ENCODE measurements at places on chromosomes 1 and 21. TPM values are rescaled to one million over a fixed set of nuclear protein-coding genes. Genes with fewer than 3 reads are reported as not detected.

DNA sequence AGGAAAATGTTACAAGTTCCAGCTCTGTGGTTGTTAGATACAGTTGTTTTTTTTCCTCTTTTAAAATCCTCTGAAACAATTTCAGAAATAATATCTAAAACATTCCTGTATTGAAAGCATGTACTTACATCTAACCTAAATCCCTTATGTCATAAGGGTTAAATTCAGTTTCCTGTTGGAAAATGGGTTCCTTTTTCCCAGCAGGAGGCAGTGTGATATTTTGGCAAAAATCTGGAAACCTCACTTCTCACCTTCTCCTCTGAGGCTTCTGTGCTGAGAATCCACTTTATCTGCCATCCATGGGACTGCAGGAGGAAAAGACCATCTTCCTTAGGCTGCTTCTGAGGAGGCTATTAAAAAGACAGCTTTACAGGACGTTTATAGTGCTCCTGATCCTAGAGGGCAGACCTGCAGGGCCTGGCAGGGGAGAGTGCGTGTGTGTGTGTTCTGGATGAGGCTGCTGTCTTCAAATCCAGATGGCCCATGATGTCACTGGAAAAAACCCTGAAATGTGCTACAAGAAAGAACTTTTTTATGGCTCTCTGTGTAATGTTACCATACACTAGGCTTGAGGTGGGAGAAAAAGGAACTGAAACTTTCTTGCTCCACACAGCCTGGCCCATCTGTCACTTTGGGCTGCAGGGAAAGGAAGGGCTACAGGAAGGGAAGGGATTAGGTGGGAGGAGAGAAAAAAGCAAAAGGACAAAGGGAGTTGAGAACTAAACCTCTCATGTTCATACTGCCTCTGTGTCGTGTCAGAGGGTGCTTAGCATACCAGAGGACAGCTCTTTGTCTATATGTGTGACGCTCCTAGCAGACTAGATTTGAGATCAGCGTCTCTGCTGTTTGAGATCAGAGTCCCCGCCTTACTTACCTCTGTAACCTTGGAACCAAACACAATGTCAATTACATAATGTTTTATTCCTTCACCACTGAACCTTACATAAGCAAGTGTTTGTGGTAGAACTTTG is 379.2 kb upstream of the SPAG17 start:
- H3K4me3 ChIP-seq = no peak overlapping the region
- DNase-seq = peak; percentile 88
- H3K27ac ChIP-seq = peak overlapping the region; percentile 52
- H3K27me3 ChIP-seq = no peaks in the 10 kb centered on the region

- no peaks in the 10 kb centered on the region for H3K27me3 ChIP-seq
- H3K36me3 ChIP-seq = no peaks in the 10 kb centered on the region
- H3K27ac ChIP-seq = peak overlapping the region; percentile 0
- peak; percentile 66 for DNase-seq
Observed at GRCh38 chr1:147504801-147505311, 36.4 kb upstream of the BCL9 start.

DNA sequence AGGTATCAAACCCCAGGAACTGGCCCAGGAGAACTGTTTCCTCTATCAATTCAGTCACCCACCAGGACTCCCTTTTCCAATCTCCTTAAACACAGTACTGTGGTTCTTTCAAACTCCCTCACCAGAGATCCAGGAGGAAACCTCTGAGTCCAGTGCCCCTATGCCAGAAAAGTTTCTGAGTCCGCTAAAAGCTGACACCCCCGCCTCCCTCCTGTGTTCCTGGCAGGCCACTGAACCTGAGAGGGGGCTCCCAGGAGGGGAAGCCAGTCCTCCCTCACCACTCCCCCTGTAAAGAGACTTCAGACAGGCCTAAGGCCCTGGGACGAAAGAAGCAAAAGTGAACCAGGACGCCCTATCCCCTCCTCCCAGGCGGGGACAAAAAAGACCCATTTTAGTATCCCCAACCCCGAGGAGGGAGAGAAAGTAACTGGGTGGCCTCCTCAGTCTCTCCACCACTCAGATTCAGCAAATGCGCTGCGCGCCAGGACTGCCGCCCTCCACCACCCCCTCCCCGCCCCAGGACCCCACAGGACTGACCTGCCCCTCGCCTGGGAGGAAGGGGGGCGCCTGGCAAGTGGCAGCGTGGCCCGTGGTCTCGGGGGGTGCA is 624 bp downstream of the SLC41A1 start:
- peak overlapping the region; percentile 91 for H3K27ac ChIP-seq
- peak overlapping the region; percentile 95 for H3K4me3 ChIP-seq
- peaks cover 22% of the 10 kb centered on the region for H3K36me3 ChIP-seq
- peak; percentile 70 for DNase-seq
- peaks cover 3% of the 10 kb centered on the region for H3K27me3 ChIP-seq

- peak overlapping the region; percentile 7 for H3K27ac ChIP-seq
- peak; percentile 61 for DNase-seq
- H3K27me3 ChIP-seq = no peaks in the 10 kb centered on the region
- peaks cover 9% of the 10 kb centered on the region for H3K36me3 ChIP-seq
Observed at GRCh38 chr1:43822040-43822690, 111.4 kb upstream of the ARTN start.

MYBPH gene
- 109 TPM for total RNA-seq

HSD3B2 gene
- not detected for total RNA-seq

GRCh38 chr1:45569962-45570581 is 13.8 kb upstream of the NASP start:
- peak; percentile 80 for DNase-seq
- H3K4me3 ChIP-seq = no peak overlapping the region
- no peaks in the 10 kb centered on the region for H3K27me3 ChIP-seq
- no peaks in the 10 kb centered on the region for H3K4me1 ChIP-seq

LENEP gene
- 0.40 TPM for total RNA-seq

SIPA1L2 gene
- total RNA-seq = 24.6 TPM

DNA sequence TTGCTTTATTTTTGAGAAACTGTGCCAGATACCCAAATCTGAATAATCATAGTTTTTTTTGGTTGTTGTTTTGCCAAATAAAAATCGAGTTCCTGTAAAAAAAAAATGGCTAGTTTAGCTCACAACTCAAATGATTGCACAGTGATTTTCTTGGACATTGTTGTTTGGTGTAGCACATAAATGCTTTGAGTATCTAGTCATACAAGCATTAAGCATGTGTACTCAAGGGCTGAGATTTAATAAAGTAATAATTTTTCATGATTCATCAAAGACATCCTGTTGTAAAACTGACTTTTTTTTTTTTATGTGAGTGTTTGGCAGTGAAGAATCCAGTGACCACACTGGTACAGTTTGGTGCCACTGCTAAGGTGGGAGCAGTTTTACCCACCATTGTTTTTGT is 18.8 kb downstream of the ITSN1 start:
- H3K4me3 ChIP-seq = no peak overlapping the region
- H3K36me3 ChIP-seq = no peaks in the 10 kb centered on the region
- no peak for DNase-seq
- H3K27me3 ChIP-seq = no peaks in the 10 kb centered on the region
- no peaks in the 10 kb centered on the region for H3K4me1 ChIP-seq

DNA sequence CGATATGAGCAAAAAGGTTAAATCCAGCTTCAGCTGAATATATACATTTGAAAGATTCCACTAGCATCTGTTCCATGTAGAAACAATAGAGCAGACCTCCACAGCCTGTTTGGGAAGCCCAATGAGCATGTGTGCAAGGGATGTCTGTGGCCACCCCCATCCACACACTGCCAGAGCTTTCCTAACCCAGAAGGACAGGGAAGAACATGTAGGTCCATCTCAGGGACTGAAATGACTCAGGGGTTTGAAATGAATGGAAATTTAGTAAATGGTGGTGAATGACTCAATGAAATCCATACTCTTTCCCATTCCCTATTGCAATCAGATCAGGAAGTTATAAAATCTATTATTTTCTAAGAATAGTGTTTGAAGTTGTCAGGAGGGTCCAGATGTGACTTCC is 397.2 kb downstream of the DUSP10 start:
- no peak overlapping the region for H3K27ac ChIP-seq
- no peaks in the 10 kb centered on the region for H3K36me3 ChIP-seq
- DNase-seq = no peak
- H3K4me3 ChIP-seq = no peak overlapping the region
- no peaks in the 10 kb centered on the region for H3K27me3 ChIP-seq

C1orf87 gene
- 0.71 TPM for total RNA-seq

All from muscle of leg (tissue), 16 donors.